ENCODE measurements at places on chromosomes 3 and 15.

GRCh38 chr15:31235311-31236183, 91.1 kb upstream of the KLF13 start:
- no peak for DNase-seq

- no peak for DNase-seq
These were observed 315.1 kb downstream of the ARPP21 start for GRCh38 chr3:35954413-35954812.

DNA sequence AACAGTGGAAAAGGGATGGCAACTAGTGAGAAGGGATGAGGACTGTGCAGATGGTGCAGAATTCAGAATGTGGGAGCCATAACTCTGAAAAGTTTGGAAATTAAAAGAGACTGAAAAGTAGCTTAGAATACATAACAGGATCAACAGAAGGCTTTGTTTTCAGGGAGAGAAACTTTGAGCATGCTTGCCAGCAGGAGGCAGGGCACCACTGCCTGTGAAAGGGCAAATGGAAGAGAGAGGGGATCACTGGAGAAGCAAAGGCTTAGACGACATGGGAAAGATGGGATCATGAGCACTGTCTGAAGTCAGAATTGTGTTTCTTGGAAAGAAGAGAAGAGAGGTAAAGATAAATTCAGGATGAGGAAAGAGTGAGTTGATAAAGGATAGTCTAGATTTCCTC, 99.6 kb downstream of the ABI3BP start:
- no peak for DNase-seq

- DNase-seq = no peak
These were observed 588.4 kb downstream of the NAALADL2 start for GRCh38 chr3:175447521-175447920.

GRCh38 chr15:68818769-68819494, 1.8 kb downstream of the ANP32A start:
- peak; percentile 82 for DNase-seq

GRCh38 chr3:160841455-160841854, 85.4 kb downstream of the PPM1L start:
- DNase-seq = no peak

- no peak for DNase-seq
These were observed 236.1 kb downstream of the ADAMTSL3 start for GRCh38 chr15:83889995-83890394.

DNA sequence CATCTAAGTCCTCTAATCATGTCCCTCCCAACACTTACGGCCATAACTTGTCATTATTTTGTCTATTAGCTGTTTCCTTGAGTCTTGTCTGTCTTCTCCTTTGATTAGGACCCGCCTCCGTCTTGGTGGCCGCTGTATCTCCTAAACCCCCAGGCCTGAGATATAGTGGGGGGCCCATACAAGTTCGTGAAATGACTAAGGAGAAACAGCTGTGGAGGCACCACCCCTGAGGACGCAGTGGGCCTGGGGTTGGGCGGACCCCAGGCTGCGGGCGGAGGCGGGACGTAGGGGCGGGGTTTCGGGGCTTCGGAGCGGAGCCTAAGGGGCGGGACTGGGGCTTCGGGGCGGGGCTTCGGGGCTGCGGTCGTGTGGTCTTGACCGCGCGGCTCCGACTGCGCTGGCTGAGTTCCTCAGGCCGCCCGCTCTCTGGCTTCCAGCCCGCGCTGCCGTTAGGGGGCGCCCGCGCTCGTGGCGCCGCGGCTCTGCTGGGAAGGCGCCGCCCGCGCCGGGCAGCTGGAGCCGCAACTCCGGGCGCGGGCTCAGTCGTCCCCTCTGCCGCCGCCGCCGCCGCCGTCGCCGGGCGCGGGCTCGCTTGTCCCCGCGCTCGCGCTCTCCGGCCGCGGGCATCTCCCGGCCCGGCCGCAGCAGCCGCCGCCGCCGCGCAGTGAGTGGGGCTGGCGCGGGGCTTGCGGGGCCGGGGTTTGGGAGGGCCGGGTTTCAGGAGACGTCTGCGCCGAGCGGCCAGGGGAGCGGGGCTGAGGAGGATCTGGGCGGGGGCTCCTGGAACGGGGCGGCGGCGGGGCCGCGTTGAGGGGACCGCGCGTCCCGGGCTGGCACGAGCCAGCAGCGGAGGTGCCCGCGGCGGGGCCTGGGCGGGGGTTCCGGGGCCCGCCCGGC, at the start of gene KCTD6:
Gene KCTD6, plus strand, starts transcription at position 591 of the 897 bp plus-strand sequence. CDS start 6,660 bp downstream, outside the sequence.
- DNase-seq = peak; percentile 95

DNA sequence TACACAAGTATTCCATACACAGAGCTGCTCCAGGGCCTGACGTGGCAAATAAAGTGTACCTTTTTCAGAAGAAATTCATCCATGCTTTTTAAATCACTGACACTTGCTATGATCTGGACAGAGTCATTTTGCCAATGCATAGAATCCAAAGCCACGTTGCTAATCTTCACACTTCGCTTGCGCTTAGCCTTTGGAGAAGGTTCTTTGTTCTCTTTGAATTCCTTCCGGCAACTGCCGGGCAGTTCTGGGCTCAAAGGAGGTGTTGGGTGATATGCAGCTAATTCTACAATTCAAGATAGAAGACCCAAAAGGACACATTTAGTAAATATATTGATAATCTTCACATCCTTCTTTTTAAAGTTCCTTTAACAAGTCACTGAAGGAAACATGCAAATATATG, 69.9 kb downstream of the NR2E3 start:
- no peak for DNase-seq

- DNase-seq = no peak
These were observed 25.0 kb downstream of the MEX3B start for GRCh38 chr15:82020625-82021394.

- peak; percentile 7 for DNase-seq
These were observed 16.8 kb upstream of the KCTD6 start for GRCh38 chr3:58474967-58475578.

GRCh38 chr3:45535665-45536064, 58.9 kb upstream of the LIMD1 start:
- DNase-seq = no peak

DNA sequence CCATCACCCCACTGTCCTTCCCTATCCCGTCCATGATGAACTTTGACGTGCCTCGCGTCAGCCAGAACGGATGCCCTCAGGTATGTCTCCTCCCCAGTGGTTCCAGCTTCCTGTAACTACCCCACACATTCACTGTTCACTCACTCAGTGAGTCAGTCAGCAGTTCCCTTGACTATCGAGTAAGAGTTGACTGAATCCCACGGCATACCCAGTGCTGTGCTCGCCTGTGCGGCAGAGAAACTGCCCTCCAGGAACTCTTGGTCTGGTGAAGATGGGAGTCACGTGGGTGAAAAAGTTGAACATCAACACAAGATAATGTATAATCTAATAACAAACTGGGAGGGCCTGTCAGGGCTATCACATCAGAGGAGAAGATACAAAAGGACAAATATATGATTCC, 36.7 kb downstream of the CCDC33 start:
- no peak for DNase-seq

DNA sequence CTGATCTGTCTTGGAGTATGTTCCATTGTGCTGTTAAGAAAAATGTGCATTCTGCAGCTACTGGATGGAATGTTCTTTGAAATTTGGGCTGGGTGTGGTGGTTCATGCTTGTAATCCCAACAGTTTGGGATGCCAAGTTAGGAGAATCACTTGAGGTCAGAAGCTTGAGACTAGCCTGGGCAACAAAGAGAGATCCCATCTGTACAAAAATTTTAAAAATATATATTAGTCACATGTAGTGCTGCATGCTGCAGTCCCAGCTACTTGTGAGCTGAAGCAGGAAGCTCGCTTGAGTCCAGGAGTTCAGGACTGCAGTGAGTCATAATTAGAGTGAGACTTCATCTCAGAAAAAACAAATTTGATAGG, 62.8 kb upstream of the PLSCR4 start:
- no peak for DNase-seq

GRCh38 chr3:136044980-136045745, 79.6 kb downstream of the PPP2R3A start:
- DNase-seq = no peak

- no peak for DNase-seq
These were observed 271.2 kb upstream of the ROPN1 start for GRCh38 chr3:124263168-124263567.

GRCh38 chr3:124823648-124824047, 63.5 kb downstream of the ITGB5 start:
- DNase-seq = no peak

DNA sequence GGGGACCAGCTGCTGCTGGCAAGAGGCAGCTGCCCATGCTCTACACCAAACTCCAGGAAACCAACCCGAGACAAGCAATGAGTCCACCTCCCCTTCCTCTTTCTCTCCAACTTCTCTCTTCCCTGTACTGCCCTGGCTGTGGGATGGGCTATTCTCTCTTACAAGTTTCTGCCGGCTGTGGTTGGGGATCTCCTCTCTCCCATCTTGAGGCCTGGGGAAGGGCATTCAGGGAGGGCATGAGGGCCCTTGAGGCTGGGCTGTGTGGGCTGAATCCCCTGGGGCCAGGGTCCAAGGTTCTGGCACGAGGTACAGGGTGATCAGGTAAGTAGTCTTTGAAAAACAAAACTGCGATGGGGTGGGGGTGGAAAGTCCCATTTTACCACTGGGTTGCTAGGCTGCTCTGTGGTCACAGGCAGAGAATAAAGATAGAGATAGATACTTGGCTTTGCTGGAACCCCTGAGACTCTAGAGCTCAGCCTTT, 32.3 kb upstream of the CTSH start:
- DNase-seq = no peak

- no peak for DNase-seq
These were observed 144.9 kb downstream of the FBN1 start for GRCh38 chr15:48500595-48500994.

DNA sequence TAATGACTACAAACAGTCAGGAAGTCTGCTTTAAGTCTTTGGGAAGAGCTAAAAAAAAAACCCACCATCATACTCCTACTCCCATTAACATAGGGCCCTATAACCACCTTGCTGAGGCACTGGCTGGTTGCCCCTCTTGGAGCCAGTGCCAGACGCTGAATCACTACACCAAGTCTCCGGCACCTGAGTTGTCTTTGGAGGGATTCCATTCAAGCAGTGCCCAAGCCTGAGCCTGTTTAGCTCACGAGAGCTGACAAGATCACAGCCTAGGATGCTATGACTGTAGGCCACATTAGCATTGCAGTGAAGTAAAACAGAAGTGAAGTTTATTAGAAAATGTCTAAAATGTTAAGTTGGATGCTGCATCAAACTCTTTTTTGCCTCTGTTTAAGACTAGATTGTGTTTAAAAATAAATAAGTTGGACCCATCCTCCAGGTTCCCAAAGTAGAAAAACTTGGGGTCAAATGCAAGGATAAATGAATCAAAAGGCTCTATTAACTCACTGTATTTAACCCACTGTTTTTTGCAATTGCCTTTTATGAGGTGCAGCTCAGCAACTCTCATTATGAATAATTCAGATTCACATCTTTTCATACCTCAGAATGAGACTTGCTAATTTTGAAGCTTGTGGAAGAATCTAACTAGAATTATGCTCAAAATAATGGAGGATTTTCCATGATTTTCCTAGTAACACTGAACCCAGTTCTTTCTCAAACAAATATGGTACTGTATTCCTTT, 461.9 kb downstream of the FOXP1 start:
- DNase-seq = no peak

GRCh38 chr3:1987980-1988379, 110.7 kb upstream of the CNTN4 start:
- peak; percentile 24 for DNase-seq

DNA sequence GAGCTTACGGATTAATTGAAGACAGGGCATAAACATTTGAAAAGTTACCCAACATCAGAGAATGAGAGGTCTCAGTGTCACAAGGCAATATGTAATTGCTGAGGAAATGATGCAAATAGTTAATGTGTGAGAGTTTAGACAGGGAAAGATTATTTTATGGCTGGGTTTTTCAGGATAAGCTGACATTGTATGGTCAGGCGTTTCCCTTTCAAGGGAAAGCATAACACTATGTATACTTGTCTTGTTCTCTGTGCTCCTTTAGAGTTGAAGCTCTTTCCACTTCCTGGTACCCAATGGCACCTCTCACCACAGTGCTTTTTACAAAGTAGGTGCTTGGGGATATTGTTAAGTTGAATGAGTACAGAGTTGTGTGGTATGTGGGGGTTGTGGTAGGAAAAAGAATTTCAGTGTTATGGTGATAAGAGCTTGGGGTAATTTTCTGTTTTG, 19.9 kb downstream of the IQGAP1 start:
- no peak for DNase-seq

- no peak for DNase-seq
These were observed 252.2 kb downstream of the GABRG3 start for GRCh38 chr15:27223179-27223578.
